Thymus (tissue), 14 donors: ENCODE measurements at places on chromosomes 2 and 18.

DNA sequence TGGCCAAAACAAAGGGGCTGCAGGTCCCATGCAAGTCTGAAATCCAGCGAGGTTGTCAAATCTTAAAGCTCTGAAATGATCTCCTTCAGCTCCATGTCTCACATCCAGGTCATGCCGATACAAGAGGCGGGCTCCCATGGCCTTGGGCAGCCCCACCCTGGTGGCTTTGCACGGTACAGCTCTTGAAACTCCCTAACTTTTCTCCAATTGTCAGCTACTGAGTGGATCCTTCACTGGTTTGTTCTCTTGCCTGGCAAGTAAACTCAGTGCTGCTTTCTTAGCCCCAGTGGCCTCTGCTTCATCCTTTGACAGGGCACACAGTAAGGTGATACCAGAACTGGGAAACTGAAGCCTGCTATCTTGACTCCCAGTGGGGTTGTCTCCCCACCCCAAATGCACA lies 26.3 kb downstream of the SERPINB13 start:
- no peak for DNase-seq

DNA sequence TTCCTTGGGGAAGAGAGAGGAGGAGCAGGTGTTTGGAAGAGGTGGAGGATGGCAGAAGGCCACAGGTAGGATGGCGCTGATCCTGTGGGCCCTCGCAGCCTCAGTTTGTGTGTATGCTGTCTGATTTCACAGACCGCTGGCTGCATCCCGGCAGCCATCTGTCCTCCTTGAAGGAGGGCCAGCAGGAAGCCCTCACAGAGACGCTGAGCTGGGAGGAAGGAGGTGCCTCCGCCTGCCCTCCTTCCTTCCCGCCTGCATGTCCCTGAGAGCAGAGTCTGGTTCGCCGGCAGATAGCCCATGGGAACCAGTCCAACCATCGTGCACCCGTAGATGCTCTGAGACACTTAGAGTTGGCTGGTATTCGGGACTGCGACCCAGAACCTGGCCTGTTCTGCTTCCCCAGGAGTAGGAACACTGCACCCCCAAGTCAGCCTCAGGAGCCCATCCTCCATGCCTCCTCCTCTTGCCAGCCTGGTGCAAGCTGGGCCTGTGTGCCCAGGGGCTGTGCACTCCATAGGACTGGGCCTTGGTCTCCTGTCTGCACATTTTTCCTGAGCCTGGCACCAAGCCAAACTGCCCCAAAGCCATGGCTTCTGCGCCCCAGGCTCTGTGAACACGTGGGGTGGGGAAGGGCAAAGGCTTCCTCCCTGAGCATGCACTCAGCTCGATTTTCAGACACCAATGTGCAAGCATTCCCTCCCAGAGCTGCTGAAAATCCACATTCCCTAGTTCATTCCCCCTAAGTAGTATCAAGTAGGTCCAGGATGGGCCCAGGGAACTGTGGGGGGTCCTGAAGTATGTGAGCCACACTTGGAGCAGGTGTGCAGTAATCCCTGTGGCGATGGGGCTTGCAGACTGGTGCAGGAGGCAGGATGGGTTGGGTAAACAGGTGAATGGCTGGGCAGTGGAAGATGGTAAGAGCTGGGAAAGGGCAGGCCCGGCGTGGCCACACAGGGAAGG lies 115.6 kb downstream of the SEPTIN10 start:
- DNase-seq = no peak

DNA sequence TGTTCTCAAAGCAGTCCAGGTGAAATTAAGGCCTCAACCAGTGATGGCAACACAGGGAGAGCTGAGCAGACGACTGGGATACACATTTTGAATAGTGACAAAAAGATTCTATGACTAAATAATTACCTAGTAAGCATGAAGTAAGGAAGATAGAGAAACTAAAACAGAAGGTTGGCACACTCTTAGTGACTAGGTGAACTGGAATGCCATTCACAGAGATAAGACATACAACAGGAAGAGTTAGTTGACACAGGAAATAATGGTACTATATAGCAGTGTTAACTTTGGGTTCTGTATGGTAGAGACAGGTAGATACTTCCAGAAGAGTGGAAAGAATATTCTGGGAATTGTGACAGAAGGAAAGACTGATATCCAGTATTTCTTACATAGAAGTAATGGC lies 181.8 kb upstream of the NT5C1B start:
- no peak for DNase-seq

DNA sequence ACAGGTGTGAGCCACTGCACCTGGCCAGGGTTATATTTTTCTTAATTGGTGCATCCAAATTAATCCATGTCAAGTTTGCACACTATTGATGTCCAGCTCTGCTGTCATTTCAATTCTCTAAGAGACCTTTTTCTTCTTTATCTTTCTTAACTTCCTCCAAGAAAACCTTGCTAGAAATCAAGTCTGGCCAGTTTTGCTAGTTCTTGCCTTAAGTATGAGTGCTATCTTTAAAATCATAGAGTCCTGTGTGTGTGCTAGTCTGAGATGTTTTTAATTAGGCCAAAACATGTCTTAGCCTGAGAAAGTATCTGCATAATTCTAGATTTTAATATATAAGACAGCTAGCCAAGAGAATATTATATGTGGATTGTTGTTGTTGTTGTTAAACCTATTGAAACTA lies 56.2 kb upstream of the SLC39A10 start:
- no peak for DNase-seq

DNA sequence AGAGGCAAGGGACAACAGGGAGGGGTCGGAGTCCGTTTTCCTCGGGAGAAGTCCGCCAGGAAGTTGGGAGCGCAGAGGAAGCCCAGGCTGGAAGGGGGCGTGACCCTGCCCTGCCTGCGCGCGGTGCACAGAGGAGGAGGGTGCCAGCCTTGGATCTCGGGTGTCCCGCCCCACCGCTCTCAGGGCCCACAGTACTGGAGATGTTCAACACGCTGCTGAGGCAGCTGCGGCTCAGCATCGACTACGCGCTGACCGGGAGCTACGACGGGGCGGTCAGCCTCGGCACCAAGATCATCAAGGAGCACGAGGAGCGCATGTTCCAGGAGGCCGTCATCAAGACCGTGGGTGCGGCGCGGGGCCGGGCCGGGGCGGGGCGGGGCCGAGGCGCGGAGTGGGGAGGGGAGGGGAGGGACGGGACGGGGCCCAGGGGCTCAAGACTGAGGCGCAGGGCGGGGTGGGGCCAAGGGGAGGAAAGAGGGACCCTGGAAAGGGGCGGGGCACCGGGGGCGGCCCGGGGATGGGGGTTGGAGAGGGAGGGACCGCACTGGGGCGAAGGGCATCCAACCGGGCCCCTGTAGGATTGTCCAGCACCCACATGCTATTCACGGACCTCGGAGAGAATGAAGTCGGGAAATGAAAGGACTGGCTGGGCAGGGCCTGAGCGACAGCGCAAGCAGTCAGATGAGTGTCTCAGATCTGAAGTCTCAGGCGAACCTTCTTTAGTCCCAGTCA lies 36.6 kb downstream of the POMC start:
- DNase-seq = no peak

DNA sequence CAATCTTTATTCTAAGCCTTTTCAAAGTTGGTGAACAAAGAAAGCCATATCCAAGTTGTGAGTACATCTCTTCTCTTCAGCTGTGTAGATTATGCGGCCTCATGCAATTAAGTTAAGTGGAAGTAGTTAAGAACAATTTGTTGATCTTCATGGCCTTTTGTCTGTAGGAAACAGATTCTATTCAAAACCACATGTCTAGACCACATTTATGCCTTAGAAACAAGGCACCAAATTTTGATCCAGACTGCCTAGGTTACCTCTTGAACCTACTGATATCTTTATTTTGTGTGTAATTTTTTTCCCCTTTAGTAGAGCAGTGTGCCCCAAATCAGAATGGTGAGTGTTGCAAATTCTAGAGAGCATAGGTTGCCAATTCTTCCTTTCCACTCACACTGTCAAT lies 101.6 kb upstream of the CERS6 start:
- DNase-seq = no peak

DNA sequence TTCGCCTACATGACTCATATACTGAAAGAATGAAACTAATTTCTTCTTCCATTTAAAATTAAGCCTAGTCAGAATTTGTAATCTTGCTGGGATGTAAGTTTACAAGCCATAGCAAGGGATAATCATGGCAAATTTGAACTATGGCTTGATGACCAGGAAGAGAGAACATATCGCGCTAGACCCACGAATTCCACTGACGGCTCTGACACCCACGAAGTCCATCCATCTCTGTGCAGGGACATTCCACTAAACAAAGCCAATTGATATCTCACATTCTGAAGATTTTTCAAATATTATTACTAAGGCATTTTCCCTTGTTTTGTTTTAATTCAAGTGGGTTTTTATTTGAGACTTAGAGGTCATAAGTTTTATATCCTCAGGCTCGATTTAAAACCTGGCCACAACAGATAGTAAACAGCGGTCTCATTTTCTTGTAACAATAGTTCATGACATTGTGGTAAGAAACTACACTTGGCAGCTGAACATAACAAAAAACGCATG lies 113.0 kb downstream of the QPCT start:
- no peak for DNase-seq

GRCh38 chr2:151842830-151843690 lies 14.8 kb upstream of the ARL5A start:
- DNase-seq = no peak
